ENCODE measurements at places on chromosomes 5 and 9. TPM values are rescaled to one million over a fixed set of nuclear protein-coding genes. Genes with fewer than 3 reads are reported as not detected.

DNA sequence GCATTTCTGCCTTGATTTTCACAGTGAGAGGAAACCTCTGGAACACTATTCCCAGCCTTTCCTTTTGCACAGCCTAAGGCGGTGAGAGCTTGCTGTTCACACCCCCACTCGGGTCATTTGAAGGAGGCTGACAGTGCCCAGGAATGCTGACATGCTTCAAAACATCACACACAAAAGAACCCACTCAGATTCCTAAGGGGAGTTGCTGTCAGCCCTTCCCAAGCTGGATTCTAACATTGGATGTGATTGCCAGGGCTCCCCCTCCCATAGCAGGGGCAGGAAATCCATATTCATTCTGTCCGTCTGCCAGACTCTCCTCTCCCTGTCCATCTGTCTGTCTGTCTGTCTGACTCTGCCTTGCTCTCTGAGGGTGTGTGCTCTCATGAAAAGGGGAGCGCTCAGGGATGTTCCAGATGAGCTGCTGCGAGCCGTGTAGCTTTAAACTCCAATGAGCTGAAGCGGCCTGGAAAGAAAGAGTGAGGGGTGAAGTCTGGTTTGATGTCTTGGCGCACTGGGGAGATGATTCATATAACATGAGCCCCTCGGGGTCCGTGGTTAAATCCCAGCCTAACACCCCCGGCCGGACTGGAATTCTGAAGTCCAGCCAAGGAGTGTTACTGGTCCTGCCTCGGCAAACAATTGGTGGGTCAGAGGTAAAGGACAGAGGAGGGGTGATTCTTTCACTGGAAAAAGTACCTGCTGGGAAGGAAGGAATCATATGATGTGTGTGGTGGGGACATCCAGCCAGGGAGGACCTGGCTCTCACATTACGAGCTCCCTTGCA, 517.0 kb downstream of the CCDC171 start:
- H3K27me3 ChIP-seq, result no peaks in the 10 kb centered on the region
- H3K36me3 ChIP-seq, result no peaks in the 10 kb centered on the region
- DNase-seq, result no peak
- no peaks in the 10 kb centered on the region for H3K4me1 ChIP-seq
- no peak overlapping the region for H3K27ac ChIP-seq

DNA sequence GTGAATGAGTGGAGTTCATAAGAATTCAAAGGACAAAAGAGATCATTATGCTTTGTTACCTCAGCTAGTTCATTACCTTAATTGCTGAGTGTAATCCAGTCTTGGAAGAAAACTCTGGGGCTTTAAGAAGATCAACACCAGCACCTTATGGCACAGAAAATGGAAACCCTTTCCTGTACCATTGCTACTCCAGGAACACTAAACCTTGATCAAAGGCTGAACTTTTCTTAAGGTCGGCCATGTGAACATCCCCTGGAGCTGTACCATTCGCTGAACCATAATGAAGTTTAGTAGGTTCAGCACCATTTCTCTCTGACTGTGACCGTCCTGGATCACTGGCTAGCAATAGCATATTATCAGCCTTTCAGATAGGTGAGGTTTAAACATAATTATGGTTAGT, 97.4 kb downstream of the PBX3 start:
- no peak overlapping the region for H3K27ac ChIP-seq
- H3K36me3 ChIP-seq, result no peaks in the 10 kb centered on the region
- no peaks in the 10 kb centered on the region for H3K27me3 ChIP-seq
- no peak overlapping the region for H3K4me3 ChIP-seq

DNA sequence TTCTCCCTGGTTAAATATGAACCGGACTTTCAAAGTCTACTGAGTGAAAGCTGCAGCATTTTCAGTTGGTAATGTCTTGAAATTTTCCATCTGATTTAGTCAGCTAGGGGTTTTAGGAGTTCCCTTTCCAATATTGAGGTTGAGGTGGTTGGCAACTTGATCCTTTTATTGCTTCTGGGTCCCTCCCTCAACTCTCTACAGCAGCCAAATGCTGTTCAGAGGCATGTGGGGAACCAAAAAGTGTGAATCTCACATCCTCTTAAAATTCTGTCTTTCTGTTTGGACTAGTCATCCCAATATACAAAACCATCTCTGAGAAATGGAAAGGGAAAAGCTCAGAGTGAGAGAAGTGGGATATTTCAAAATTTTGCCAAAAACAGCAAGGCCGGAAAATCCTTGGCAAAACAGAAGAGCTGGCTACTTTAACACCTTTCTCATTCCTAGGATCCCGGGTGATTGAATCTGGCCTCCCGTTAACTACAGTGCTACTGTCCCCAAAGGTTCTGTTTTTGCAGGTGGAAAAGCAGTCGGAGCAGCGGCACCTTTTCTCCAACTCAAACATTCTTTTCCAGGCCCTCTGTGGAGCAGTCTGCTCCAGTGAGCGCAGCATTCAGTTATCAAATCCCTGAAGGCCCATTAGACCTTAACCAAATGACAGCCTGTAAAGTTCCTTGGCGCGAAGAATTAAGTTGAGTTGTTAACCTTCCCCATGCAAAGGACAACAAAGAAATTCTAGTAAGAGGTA, 345.9 kb upstream of the NUDT12 start:
- H3K4me1 ChIP-seq, result no peaks in the 10 kb centered on the region
- H3K36me3 ChIP-seq, result no peaks in the 10 kb centered on the region
- no peak overlapping the region for H3K27ac ChIP-seq
- H3K27me3 ChIP-seq, result no peaks in the 10 kb centered on the region
- no peak for DNase-seq

TMEM215 gene
- not detected for total RNA-seq

DNA sequence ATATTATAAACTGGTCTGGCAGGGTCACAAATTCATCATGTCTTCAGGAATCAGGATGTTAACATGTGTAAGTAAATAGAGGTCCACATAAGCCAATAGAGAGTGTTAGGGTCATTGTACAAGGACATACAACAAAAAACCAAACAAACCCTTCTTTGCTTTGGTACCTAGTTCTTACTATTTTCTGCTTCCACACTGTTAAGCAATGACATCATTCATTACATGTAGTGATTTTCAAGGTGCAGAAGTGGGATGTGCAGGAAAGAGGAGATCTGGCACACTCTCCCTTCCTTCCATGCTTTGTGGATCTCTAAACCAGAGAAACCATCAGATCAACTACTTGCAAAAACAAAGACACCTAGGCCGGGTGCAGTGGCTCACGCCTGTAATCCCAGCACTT, 184.1 kb downstream of the RAPGEF6 start:
- peaks cover 3% of the 10 kb centered on the region for H3K4me1 ChIP-seq
- no peaks in the 10 kb centered on the region for H3K36me3 ChIP-seq
- H3K27me3 ChIP-seq, result no peaks in the 10 kb centered on the region

DNA sequence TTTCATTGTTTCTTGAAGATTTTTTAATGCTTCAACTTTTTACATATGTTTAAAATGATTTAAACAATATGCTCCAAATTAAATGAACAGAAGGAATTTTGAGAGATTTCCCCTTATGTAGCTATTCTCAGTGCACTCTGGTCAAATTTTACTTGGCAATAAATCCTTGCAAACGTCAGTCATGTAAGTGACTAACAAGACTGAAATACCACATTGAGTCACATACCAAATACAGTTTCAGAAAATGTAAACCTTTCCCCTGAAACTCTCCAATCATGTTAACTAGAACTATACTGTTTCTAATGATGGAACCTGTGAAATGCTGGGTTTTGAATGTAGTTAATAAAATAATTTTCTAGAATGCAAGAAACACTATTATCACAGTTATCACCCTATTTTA, 29.6 kb downstream of the SAR1B start:
- peaks cover 57% of the 10 kb centered on the region for H3K36me3 ChIP-seq
- no peak overlapping the region for H3K4me3 ChIP-seq
- DNase-seq, result no peak
- no peaks in the 10 kb centered on the region for H3K4me1 ChIP-seq
- H3K27me3 ChIP-seq, result no peaks in the 10 kb centered on the region
- no peak overlapping the region for H3K27ac ChIP-seq

DNA sequence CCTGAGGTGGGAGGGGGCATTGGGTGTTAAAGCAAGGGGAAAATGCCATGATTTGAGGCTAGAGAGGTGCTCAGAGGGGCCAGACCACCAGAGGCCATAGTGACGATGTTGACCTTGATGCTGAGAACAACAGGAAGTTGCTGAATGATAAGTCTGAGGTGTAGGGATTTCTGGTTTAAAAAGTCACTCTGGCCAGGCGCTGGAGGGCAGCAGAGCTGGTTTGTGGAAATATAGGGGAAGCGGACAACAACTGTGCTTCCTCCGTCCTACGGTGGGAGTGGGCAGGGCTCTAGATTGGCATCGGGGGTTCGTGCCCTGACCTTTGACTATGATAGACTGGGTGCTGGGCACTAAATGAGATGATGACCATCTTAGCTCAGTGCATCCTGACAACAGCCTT, 44.7 kb downstream of the STOM start:
- no peaks in the 10 kb centered on the region for H3K27me3 ChIP-seq
- peak overlapping the region; percentile 88 for H3K27ac ChIP-seq
- H3K4me3 ChIP-seq, result no peak overlapping the region
- DNase-seq, result no peak
- peaks cover 90% of the 10 kb centered on the region for H3K36me3 ChIP-seq

GRCh38 chr9:112820881-112821280, 69.8 kb downstream of the SLC46A2 start:
- H3K36me3 ChIP-seq, result no peaks in the 10 kb centered on the region
- H3K27me3 ChIP-seq, result no peaks in the 10 kb centered on the region
- no peak for DNase-seq
- no peak overlapping the region for H3K4me3 ChIP-seq
- no peaks in the 10 kb centered on the region for H3K4me1 ChIP-seq

DNA sequence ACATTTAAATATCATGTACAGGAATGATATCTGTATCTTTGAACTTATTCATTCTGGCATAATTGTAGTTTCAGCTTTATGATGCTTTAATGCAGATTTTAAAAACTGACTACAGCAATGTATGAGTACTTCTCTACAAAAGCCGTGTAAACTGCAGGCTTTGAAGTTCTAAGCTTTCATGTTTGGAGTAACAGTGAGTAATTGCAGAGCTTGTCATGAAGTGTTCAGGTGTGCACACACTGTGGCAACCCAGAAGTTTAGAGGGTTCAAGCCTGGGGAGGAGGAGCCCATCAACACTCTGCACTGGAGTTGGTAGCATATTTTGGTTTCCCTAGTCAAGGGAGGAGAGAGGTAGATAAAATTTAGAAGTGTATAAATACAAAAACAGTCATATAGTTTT, 130.9 kb downstream of the CD180 start:
- peaks cover 27% of the 10 kb centered on the region for H3K4me1 ChIP-seq
- no peak overlapping the region for H3K27ac ChIP-seq
- H3K27me3 ChIP-seq, result no peaks in the 10 kb centered on the region
- no peak for DNase-seq

GFPT2 gene
- total RNA-seq, result 3.6 TPM

ZER1 gene
- 65.6 TPM for total RNA-seq

PFN3 gene
- total RNA-seq, result not detected

- H3K27ac ChIP-seq, result no peak overlapping the region
- H3K27me3 ChIP-seq, result no peaks in the 10 kb centered on the region
- no peak for DNase-seq
- no peaks in the 10 kb centered on the region for H3K4me1 ChIP-seq
- H3K36me3 ChIP-seq, result peaks cover 20% of the 10 kb centered on the region
Measured at GRCh38 chr5:10735569-10736276, 25.3 kb downstream of the DAP start.

DNA sequence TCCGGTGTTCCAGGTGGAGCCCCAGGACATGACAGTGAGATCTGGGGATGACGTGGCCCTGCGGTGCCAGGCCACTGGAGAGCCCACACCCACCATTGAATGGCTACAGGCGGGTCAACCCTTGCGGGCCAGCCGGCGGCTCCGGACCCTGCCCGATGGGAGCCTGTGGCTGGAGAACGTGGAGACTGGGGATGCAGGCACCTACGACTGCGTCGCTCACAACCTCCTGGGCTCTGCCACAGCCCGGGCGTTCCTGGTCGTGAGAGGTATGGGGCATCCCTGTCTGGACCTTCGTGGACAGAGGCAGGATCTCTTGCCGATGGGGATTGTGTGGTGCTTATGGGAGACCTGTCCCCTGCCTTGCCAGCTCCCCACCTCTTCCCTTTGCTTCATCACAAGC, 26.0 kb upstream of the ASS1 start:
- H3K4me1 ChIP-seq, result no peaks in the 10 kb centered on the region
- no peak for DNase-seq
- H3K36me3 ChIP-seq, result no peaks in the 10 kb centered on the region
- no peaks in the 10 kb centered on the region for H3K27me3 ChIP-seq

DNA sequence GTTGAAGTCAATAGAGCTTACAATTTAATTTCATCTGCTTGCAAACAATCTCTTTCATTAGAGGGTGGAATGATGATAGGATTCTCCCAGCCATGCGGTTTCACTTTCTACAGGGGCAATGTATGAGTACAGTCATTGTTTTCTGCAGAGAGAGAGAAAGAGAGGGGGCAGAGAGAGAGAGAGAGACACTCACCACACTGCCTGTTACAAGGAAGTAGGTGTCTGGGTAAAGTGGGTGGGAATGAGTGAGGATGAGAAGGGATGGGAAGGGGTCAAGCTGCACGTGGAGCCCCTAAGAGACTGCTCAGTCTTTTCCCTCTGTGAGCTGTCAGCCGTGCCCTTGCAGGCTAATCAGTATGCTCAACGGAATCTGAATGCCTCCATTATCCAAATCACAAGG, 454.3 kb downstream of the KDM4C start:
- no peaks in the 10 kb centered on the region for H3K4me1 ChIP-seq
- H3K36me3 ChIP-seq, result no peaks in the 10 kb centered on the region
- DNase-seq, result no peak
- peaks cover 6% of the 10 kb centered on the region for H3K27me3 ChIP-seq
- H3K27ac ChIP-seq, result no peak overlapping the region
- H3K4me3 ChIP-seq, result no peak overlapping the region

GRCh38 chr5:179308563-179309382, 36.5 kb downstream of the ADAMTS2 start:
- DNase-seq, result no peak
- no peaks in the 10 kb centered on the region for H3K4me1 ChIP-seq
- H3K27me3 ChIP-seq, result no peaks in the 10 kb centered on the region
- no peaks in the 10 kb centered on the region for H3K36me3 ChIP-seq
- no peak overlapping the region for H3K4me3 ChIP-seq
- H3K27ac ChIP-seq, result no peak overlapping the region

- peaks cover 70% of the 10 kb centered on the region for H3K36me3 ChIP-seq
- no peak overlapping the region for H3K4me3 ChIP-seq
- H3K27me3 ChIP-seq, result no peaks in the 10 kb centered on the region
- no peak for DNase-seq
Measured at GRCh38 chr5:134917070-134917815, 12.3 kb downstream of the PCBD2 start.

DNA sequence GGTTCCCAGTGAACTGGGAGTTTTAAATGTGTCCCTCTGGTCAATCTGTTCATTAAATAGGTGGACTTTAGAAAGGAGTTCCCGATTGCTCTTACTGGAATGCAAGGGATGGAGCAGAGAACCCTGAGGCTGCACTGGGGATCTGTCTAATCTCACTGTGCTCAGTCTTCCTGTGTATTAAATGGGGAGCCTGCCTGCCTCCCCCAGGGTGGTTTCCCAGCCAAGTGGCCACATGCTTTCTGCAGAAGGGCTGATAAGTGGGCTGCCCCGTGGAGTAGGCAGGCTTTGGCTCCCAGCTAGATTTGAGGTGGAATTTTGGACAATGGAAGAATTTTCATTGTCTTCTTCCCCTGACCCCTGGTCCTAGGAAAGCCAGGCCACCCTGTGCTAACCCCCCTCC, 14.0 kb upstream of the PHYHD1 start:
- H3K27ac ChIP-seq, result no peak overlapping the region
- H3K4me1 ChIP-seq, result peaks cover 47% of the 10 kb centered on the region
- no peaks in the 10 kb centered on the region for H3K27me3 ChIP-seq
- H3K4me3 ChIP-seq, result no peak overlapping the region

ELOVL7 gene
- total RNA-seq, result 2.0 TPM

- no peak overlapping the region for H3K4me3 ChIP-seq
- H3K27me3 ChIP-seq, result no peaks in the 10 kb centered on the region
- DNase-seq, result no peak
- H3K27ac ChIP-seq, result no peak overlapping the region
- no peaks in the 10 kb centered on the region for H3K4me1 ChIP-seq
Measured at GRCh38 chr5:163190283-163190682, 247.1 kb upstream of the CCNG1 start.

NR4A3 gene
- 9.1 TPM for total RNA-seq
